Activated CD8-positive, alpha-beta T cell treated with anti-CD3 and anti-CD28 coated beads, Interleukin-2, amount 10 ng/mL, durations not matched to agents 7 days and 5 days (primary cell): ENCODE measurements at places on chromosomes 12 and 14. TPM values are rescaled to one million over a fixed set of nuclear protein-coding genes. Genes with fewer than 3 reads are reported as not detected.

DNA sequence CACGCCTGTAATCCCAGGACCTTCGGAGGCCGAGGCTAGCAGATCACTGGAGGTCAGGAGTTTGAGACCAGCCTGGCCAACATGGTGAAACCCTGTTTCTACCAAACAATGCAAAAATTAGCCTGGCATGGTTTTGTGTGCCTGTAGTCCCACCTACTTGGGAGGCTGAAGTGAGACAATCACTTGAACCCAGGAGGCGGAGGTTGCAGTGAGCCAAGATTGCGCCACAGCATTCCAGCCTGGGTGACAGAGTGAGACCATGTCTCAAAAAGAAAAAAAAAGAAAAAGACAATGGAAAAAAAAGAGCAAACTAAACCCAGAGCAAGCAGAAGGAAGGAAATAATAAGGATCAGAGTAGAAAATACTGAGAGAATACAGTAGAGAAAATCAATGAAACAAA, 5.4 kb downstream of the CHURC1 start:
- H3K27me3 ChIP-seq: no peaks in the 10 kb centered on the region
- H3K4me3 ChIP-seq: no peak overlapping the region
- no peak overlapping the region for H3K27ac ChIP-seq
- DNase-seq: no peak
- H3K4me1 ChIP-seq: peaks cover 41% of the 10 kb centered on the region
- peaks cover 56% of the 10 kb centered on the region for H3K36me3 ChIP-seq

The KRT79 gene
- total RNA-seq: not detected

- peaks cover 3% of the 10 kb centered on the region for H3K27me3 ChIP-seq
- H3K4me1 ChIP-seq: peaks cover 41% of the 10 kb centered on the region
- peaks cover 20% of the 10 kb centered on the region for H3K36me3 ChIP-seq
- H3K4me3 ChIP-seq: peak within 1 kb of the TSS; percentile 78
- peak; percentile 94 for DNase-seq
Observed at GRCh38 chr12:116559162-116559935, at the start of gene MAP1LC3B2. Gene MAP1LC3B2 (plus strand): TSS chr12:116559381. CDS start chr12:116575943, 16,562 bp downstream.

- peaks cover 5% of the 10 kb centered on the region for H3K36me3 ChIP-seq
- H3K27ac ChIP-seq: no peak overlapping the region
- DNase-seq: no peak
Observed at GRCh38 chr14:103923863-103924262, 4.4 kb upstream of the TDRD9 start.

The ACSS3 gene
- not detected for total RNA-seq
